Mammary epithelial cell (primary cell): ENCODE measurements at places on chromosomes 7 and 10. TPM values are rescaled to one million over a fixed set of nuclear protein-coding genes. Genes with fewer than 3 reads are reported as not detected.

DNA sequence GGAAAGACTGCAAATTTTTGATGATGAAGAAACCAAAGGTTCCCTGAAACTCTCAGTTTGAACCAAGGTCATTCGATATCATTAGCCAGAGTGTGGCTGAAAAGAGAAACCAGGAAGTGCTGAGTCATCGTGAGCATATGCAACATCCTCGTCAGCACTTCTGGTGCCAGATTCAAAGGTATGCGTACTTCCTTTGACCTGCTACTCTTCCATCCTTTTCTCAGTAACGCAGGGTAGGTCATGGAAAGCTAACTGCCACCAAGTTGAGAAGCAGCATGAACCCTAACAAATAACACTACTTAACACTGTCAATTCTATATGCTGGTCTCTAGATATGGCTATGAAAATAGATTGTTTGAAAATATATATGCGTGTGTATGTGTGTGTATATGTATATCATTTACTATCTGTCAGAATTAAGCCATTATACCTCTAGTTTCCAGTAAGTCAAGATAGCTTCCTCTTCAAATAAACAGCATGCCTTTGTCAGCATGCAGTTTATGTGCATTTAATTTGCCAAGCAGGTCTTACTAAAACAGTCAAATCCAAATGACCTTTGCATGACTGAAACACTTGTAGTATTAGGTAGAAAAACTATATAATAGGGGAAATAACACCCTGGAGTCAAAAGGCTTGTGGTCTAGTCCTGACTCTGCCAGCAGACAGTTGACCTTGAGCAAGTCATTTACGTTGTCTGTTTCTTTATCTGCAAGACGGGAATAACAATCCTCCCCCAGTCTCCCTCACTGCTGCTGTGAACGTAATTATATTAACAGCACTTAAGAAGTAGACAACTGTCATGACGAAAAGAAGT, 26.4 kb downstream of the CDK6 start:
- peak; percentile 91 for DNase-seq

GRCh38 chr7:150323682-150324372, 482 bp upstream of the ACTR3C start:
- no peak for DNase-seq

DNA sequence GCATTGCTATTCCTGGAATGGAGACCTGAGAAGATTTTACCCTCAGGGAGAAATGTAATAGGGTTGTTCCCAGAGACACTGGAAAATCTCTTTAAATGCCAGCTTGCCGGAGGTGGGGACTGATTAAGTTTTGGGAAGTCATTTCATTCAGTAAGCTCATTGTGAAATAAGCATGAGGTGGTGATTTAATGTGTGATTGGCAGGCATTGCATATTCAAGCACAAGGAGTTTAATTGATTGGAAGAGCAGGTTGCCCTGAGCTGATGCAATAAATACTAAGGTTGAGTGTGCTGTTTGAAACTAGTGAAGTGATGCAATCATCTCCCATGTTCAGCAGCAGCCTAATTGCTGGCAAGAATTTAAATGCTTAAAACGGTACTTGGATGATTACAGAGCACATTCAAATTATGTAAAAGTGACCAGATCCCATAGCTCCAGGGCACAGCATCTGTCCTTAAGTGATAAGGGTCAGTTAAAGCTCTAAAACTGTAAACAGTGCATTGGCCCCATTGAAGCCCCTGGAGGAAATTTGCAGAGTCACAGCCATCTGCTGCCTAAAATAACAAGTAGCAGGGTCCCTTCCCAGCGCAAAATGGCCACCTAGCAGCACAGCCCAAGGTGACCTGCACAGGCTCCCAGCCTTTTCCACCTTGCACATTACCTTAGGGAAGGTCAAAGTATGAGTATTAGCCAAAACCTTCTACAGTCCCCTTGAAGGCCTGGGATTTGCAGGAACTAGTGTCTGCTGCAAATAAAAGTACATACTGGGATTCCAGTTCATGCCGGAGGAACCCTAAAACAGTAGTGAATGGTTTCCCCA, 92.1 kb downstream of the CCDC71L start:
- peak; percentile 85 for DNase-seq

- no peak for DNase-seq
Observed at GRCh38 chr7:105744258-105744657, 132.1 kb downstream of the ATXN7L1 start.

DNA sequence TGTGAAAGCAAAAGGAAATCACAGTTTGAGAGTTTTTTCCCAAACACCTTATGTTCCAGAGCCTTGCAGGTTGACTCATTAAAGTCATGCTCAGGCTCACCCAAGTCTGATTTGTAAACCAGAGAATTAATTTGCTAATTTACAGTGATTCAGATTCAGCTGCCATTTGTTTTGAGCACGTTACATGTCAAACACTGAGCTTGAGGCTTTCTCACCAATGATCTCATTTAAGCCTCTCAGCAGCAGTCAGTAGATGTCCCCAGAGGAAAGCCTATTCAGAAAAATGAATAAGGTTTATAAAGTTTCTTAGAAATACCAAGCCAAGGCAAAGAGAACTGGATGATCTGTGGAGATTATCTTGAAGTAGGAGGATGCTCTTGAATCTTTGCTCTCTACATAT, 420.4 kb downstream of the HTR7 start:
- peak; percentile 31 for DNase-seq

- DNase-seq, result no peak
Observed at GRCh38 chr7:132655131-132655727, 79.0 kb upstream of the PLXNA4 start.

DNA sequence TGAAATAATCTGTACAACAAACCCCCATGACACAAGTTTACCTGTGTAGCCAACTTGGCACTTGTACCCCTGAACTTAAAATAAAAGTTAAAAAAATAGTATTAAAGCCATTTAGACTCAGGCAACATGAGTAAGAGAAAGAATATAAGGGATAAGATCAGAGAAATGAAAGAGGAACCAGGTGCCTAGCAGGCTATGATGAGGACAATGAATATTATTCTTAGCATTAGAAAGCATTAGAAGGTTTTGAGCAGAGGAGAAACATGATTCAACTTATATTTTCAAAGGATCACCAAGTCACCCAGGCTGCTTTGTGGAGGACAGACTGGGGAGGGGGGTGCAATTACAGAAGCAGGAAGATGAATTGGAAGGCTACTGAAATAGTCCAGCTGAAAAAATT, 48.1 kb upstream of the TES start:
- no peak for DNase-seq

DNA sequence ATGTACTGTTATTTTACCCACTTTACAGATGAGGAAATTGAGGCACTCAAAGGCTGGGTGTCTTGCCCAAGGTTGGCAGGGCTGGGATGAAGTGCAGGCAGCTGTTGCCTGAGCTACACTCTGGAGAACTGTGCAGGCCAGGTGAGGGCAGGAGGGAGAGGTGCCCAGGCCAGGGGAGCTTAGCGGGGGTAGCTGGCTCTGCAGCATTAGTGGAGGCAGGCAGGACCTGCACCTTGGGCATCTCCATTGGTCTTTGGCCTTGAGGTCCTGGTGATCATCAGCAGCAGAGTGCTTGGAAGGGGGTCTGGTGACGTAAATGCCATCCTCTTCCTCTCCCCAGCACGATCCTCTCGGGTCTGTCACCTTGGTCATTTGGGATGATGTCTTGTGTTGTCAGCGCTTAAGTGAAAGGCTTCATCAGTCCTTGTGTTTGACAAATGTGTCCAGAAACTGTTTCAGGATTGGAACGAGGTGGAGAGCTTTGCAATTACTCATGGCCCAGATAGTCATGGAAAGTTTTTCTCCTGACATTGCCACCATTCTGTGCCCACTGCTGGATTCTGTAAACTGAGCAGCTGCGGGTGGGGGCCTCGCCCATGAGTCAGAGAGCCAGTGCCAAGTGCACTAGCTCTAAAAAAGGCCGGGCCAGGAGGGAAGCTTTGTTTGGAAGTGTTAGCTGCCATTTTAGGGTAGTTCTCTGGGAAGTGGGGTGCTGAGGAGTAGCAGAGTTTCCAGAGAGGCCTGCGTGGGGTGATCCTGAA, 47.6 kb downstream of the TSPAN15 start:
- DNase-seq, result no peak

DNA sequence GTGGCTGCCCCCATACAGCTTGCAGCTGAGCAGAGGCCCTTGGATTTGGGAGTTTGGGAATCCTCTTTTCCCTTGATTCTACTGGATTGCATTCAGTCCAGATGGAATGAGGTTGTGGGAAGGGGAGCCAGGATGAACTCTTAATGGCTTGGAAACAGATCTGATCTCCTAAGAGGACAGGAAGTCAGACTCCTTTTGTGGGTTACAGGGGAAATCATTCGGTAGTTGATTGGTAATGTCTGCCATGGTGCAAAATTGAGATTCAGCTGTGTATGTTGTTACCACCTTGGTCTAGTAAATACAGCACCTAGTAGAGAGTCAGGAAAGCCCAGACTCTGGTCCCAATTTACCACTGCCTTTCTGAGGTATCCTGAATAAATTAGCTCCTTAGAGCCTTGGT, 144.2 kb upstream of the TNRC18 start:
- DNase-seq, result no peak

DNA sequence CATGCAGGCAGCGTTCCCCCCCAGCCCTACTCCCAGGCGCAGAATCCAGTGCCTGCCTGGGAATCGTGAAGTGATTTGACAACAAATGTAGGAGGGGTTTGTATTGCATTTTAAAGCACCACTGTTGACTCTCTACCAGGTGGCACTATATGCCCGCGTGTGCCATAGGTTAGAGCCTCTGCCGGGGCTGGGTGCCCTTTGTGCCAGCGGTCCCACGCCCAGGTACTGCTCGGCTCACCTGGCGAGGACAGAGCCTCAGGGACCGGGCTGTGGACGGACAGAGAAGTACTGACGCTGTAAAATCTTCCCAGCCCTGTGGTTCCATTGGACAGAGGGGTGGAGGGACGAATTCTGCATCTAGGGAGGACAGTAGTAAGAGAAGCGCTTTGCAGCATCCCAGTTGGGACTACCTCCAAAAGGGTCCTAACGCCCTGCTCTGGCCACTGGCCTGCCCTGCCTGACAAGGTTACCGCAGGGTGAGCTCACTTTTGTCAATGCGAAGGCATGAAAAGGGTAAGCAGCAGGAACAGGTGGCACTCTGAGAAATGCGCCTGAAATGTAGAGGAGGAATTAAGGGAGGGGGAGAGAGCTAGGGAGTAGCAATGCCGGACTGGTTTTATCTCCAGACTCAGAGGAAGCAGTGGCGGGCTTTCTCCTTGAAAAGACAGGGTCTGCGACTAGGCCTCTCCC, 788 bp upstream of the CACNA2D1 start:
- peak; percentile 40 for DNase-seq

DNA sequence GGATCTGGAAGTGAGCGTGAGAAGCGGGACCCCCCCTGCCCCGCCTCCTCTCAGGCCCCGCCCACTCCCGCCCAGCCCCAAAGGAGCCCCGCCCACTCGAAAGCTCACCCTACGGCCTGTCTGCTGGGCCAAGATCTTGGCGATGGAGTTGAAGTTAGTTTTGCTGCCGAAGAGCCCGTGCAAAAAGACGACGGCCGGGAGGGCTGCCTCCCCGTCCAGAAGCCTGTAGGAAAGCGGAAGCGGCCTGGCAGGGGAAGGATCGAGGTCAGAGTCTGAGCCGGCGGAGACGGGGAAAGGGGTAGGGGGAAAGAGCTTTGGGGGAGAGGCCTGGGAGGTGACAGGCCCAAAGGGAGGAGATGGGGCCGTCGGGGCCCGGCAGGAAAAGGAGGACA, 386 bp downstream of the ABHD11 start:
- no peak for DNase-seq

DNA sequence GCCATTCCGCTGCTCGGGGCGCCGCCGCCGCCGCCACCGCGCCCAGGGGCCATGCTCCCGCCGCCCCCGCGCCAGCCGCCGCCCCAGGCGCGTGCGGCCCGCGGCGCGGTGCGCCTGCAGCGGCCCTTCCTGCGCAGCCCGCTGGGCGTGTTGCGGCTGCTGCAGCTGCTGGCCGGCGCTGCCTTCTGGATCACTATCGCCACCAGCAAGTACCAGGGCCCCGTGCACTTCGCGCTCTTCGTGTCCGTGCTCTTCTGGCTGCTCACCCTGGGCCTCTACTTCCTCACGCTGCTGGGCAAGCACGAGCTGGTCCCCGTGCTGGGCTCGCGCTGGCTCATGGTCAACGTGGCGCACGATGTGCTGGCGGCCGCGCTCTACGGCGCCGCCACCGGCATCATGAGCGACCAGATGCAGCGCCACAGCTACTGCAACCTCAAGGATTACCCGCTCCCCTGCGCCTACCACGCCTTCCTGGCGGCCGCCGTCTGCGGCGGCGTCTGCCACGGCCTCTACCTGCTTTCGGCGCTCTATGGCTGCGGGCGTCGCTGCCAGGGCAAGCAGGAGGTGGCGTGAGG, 383 bp downstream of the MARVELD1 start:
- DNase-seq, result peak; percentile 81

GRCh38 chr10:122877264-122877663, 2.1 kb downstream of the FAM24B start:
- no peak for DNase-seq

- DNase-seq, result no peak
Observed at GRCh38 chr10:127385066-127385465, 164.0 kb upstream of the NPS start.

DNA sequence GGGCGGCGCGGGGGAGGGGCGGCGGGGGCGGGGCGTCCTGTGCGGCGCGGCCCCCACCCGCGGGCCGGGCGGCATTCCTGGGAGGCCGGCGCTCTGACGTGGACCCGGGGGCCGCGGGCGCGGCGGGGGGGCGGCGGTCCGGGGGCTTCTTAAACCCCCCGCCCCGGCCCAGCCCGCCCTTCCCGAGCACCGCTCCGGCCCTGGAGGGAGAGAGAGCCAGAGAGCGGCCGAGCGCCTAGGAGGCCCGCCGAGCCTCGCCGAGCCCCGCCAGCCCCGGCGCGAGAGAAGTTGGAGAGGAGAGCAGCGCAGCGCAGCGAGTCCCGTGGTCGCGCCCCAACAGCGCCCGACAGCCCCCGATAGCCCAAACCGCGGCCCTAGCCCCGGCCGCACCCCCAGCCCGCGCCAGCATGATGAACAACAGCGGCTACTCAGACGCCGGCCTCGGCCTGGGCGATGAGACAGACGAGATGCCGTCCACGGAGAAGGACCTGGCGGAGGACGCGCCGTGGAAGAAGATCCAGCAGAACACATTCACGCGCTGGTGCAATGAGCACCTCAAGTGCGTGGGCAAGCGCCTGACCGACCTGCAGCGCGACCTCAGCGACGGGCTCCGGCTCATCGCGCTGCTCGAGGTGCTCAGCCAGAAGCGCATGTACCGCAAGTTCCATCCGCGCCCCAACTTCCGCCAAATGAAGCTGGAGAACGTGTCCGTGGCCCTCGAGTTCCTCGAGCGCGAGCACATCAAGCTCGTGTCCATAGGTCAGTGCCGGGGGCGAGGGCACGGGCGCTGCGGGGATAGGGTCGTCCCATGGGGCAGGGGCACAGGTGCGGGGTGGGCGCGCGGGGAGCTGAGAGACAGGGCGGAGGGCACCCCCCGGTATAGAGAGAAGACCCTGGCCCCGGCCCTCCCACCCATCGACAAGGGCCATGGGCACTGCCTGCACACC, at the start of gene FLNC:
Gene FLNC (plus strand): TSS at position 176 of the 947 bp plus-strand sequence. CDS start 232 bp downstream, at position 408.
- DNase-seq, result peak; percentile 19

GRCh38 chr7:40717242-40717641, 582.4 kb downstream of the SUGCT start:
- peak; percentile 93 for DNase-seq

The AFAP1L2 gene
- total RNA-seq, result 50.3 and 63.9 TPM in 2 replicates

The CTBP2 gene
- 126 TPM for total RNA-seq

The PLA2G12B gene
- not detected in 2 replicates for total RNA-seq

The RNF32 gene
- total RNA-seq, result 1.0 TPM

The SPDYE1 gene
- under 0.01 TPM for total RNA-seq

The KIF11 gene
- total RNA-seq, result 9.3 and 22.4 TPM in 2 replicates

The BMPER gene
- total RNA-seq, result 0.17 TPM
